Caudate nucleus (tissue), 63 donors: ENCODE measurements at places on chromosomes 2 and 18.

- no peak for DNase-seq
These were observed 42.5 kb downstream of the COPS8 start for GRCh38 chr2:237128026-237128703.

DNA sequence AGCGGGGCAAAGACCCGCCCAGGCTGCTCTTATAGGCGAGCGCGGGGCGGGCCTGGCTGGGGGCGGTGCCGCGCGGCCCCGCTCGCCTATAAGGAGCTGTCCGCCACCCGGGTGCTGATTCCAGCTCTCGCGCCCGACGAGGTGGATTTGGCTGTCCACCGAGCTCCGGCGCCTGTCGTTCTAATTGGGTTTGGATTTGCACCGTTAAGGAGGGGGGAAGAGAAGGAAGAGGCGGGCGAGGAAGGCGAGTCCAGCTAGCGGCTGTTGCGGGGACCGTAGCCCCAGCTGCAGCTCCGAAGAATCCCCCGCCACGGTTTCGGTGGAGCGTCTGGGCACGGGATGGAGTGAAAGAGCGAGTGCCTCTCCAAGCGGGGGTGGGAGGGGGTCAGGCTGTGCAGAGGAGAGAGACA, at the start of gene CNTNAP5:
CNTNAP5 (plus strand) TSS at position 117 of the 410 bp plus-strand sequence. CDS start 364 bp downstream, outside the sequence.
- DNase-seq: peak; percentile 40

GRCh38 chr18:29034113-29034856, 857.4 kb upstream of the CDH2 start:
- DNase-seq: no peak

DNA sequence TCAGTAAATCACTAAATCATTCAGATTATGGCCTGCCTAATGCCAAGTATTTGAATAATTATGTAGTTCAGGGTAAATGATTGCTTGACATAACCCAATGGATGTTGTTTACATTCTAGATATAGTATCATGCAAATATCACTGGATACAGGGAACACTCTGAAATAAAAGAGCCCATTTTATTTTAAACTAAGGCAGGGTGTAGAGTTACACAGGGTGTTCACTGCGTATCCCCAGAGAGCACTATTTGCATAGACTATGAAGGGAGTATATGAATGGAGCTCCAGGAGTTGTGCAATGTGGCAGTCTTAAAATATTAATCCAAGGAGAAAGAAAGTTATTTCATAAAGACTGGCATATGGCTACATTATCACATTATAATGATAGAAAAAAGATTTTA, 701.1 kb upstream of the KLHL29 start:
- no peak for DNase-seq

- no peak for DNase-seq
These were observed 107.3 kb downstream of the CPS1 start for GRCh38 chr2:210663631-210664089.

DNA sequence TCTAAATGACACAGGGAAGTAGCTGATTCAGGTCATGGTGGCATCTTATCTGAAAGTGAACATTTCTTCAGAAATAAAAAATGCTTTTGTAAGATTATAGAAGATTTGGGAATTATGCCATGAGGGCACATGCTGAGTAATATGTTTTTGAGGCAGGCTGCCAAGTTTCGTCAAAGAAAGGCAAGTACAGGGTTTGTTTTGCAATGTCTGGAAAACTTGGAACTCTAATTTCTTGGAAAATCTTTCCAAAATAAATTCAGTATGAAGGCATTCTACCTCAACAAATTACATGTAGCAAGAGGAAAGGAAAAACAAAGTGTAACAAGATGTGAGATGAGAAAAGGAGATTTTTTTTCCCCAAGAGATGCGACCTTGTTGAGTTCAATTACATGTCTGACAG, 167.7 kb downstream of the PLCL1 start:
- DNase-seq: no peak

DNA sequence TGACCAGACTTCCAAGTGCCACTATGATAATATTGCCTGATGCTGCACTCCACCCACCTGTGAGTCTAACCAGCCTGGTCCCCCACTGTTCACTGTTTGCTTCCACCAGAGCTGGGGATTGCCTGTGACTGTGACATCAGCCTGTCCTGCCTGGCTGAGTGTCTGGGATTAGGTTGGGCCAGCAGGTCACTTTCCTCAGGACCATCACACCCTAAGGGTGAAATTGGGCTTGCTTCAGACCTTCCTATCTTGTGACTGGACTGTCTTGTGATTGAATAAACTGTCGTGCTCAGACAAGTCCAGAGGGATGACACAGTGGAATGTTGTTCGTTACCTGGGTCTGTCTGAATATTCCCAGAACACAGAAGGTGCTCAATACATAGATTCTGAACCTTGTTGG, 87.4 kb upstream of the HK2 start:
- no peak for DNase-seq

DNA sequence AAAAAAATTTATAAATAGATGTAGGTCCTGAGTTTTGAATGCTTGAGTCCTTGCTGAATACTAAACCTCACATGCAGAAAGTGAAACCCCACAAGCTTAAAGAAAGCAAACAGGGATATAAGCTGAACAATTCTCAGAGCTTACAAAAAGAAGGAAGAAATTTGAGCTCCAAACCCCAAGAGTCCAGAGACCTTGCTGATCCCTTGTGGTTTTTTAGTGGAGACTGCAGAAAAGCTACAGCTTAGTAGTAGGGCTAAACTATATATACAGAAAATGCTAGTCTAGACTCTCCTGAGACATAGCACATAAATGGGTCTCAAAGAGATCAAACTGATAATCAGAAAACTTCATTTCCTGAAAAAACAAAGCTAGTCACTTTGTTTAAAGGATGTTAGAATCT, 1548.1 kb upstream of the ZEB2 start:
- no peak for DNase-seq

DNA sequence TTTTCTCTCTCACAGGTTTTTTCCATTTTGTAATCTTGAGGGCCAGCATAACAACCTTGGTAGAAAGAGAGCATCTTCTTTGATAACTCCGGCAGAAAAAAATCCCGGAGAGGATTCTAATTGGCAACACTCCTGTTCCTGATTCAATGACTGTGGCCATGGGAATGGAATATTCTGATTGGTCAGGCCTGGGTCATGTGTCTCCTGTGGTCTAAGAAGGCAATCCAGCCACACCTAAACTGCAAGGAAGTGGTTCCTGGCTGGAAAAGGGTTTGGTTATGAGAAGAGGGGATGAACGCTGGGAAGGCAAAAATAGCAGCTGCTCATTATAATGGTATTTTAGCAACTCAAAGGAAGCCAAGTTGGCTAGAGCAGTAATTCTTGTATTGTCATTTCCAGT, 24.8 kb upstream of the ZNF638 start:
- DNase-seq: no peak

GRCh38 chr2:6883448-6884122, 6.0 kb downstream of the RSAD2 start:
- DNase-seq: no peak
